Tracheal epithelial cell (primary cell): ENCODE measurements at places on chromosomes 1 and 21. TPM values are rescaled to one million over a fixed set of nuclear protein-coding genes. Genes with fewer than 3 reads are reported as not detected.

Gene SPRR1A
- not detected in 2 replicates for total RNA-seq

Gene RWDD3
- total RNA-seq: 7.2 and 8.3 TPM in 2 replicates

Gene NCF2
- 52.6 and 109 TPM in 2 replicates for total RNA-seq

Gene ZNF593OS
- not detected in 2 replicates for total RNA-seq

Gene NOTCH2
- total RNA-seq: 70.5 and 114 TPM in 2 replicates
